ENCODE measurements at places on chromosomes 1 and 21. TPM values are rescaled to one million over a fixed set of nuclear protein-coding genes. Genes with fewer than 3 reads are reported as not detected.

DNA sequence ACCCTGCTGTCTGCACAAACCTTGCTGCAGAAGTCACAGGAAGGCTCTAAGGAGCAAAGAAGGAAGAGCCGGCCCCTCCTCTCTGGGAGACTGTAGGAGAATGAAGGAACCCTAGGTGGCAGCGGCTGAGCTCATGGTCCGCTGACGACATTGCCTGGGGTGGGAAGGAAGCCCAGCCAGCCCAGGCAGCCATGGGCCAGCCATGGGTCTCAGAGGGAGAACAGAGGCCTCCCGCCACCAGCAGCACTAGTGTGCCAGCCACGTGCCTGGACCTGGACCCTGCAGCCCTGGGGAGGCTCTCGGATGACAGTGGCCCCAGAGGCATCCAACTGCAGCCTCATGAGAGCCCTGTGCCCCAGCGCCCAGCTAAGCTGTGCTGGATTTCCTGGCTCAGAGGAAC lies 49.2 kb upstream of the POFUT2 start:
- no peak for DNase-seq

- DNase-seq, result no peak
These were observed 14.1 kb upstream of the TMEM240 start for GRCh38 chr1:1554550-1554925.

DNA sequence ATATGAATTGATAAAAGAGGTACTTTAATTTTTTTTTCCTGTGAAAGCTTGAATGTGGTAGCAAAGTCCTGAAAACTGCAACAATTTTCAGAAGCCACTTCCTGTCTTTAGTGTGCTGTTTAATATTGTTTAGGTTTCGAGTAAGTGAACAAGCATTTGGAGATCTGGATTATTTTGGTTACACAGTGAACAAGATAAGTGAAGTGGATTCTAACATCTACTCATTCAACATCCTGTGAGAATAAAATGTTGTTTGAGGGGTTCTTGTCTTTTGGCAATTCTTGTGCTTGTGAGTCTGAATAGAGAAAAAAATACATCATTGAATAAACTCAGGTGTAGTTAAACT lies 35.2 kb upstream of the PLA2G4A start:
- DNase-seq, result no peak

- no peak for DNase-seq
These were observed 120.3 kb downstream of the TM2D1 start for GRCh38 chr1:61604684-61605083.

GRCh38 chr1:160189649-160190625 lies at the start of gene CASQ1:
CASQ1 (plus strand) TSS chr1:160190575; CDS start chr1:160190752, 177 bp downstream.
- DNase-seq, result no peak

DNA sequence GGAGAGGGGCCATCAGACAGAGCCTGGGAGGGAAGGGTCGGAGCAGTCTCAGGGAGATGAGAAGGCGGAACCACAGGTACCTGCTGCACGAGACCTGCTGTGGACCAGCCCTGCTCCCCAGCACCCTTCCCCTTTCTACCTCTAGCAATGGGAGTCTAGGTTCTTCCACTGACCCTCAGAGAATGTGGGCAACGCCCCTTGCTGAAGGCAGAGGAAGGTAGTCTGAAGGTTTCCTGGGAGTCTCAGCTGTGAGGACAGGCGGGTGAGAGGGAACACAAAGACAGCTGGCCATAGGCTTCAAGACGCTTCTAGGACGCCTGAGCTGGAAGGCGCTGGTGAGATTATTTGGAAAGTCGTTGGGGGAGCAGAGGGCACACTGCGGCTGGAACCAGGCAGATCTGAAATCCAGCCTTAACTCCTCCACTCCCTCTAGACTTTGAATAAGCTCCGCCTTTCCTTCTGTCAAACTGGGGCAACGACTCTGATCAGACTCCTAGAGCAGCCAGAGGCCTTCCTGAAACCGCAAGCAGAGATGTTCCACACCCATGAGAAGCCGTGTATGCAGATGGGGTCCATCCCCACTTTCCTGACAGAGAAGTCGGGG lies 18.1 kb downstream of the SLC45A3 start:
- DNase-seq, result no peak

DNA sequence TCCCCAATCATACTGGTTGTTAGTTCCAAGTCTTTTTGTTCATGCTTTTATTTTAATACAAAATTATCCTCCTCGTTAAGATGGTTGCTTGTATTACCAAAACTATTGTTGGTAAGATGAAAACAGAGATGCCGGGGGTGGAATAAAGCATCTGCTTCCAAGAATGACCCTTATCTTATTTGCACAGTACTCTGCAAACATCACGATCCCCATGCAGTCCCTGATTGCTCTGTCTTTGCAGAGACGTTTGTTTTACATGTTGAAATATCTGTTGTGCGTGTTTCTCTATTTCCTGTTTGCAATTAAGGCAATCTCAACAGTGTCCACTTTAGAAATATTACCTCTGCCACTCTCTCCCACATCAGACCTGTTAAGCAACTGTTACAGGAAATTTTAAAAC lies 141.3 kb upstream of the NCAM2 start:
- no peak for DNase-seq

- no peak for DNase-seq
These were observed 126.2 kb downstream of the CNIH3 start for GRCh38 chr1:224742349-224742748.

GRCh38 chr1:63099188-63099587 lies 223.2 kb upstream of the FOXD3 start:
- no peak for DNase-seq

GRCh38 chr1:22111115-22111514 lies 31.8 kb downstream of the WNT4 start:
- DNase-seq, result no peak

DNA sequence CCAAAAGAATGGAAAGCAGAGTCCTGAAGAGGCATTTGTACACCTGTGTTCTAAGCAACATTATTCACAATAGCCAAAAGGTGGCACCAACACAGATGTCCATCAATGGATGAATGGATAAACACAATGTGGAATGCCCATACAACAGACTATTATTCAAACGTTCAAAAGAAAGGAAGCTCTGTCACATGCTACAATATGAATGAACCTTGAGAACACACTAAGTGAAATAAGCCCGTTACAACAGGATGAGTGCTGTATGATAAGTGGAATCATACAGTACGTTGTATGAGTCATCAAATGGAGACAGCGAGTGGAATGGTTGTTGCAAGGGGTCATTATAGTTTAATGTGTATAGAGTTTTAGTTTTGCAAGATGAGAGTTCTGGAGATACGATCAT lies 80.1 kb downstream of the SH3BGR start:
- peak; percentile 6 for DNase-seq

DNA sequence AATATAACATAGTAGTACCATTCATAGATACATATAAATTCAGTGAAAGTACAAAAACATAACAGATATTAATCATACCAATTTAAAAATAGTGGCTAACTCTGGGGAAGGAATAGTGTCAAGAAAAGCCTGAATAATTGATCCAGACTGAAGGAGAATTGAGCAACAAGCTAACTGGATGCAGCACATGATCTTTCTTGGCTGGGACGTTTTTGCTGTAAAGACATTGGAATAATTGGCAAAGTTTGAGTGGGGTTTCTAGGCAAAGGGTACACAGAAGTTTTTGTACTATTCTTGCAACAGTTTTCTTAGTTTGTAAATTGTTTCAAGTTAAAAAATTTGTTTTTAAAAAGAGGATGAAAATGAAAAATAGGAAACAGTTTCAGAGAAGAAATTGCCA lies 2.6 kb upstream of the SH3GLB1 start:
- no peak for DNase-seq

- DNase-seq, result no peak
These were observed 58.5 kb downstream of the PHACTR4 start for GRCh38 chr1:28428012-28428411.

- no peak for DNase-seq
These were observed 302.8 kb downstream of the MATN1 start for GRCh38 chr1:30420519-30421050.

DNA sequence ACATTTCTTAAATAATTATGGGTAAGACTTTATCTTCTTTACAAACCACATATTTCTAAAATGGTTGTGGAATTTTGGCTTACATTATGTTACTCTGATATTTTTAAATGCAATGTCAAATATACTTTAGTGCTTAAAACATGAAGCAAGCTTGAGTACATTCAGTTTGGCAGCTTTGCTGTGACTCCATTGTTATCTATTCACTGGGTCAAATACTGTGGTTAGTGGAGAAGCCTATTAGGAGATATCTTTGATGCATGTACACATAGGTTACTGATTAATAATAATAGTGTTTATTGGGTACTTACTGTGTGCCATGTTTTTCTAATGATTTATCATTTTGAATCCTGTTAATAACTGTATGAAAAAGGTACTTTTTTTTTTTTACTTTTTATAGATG lies 520.4 kb upstream of the B3GALT2 start:
- no peak for DNase-seq

GRCh38 chr1:24535021-24535424 lies 20.9 kb upstream of the NCMAP start:
- no peak for DNase-seq

GRCh38 chr21:43623588-43623987 lies 35.7 kb downstream of the HSF2BP start:
- DNase-seq, result no peak

GRCh38 chr1:206706806-206707366 lies 22.2 kb downstream of the MAPKAPK2 start:
- no peak for DNase-seq

DNA sequence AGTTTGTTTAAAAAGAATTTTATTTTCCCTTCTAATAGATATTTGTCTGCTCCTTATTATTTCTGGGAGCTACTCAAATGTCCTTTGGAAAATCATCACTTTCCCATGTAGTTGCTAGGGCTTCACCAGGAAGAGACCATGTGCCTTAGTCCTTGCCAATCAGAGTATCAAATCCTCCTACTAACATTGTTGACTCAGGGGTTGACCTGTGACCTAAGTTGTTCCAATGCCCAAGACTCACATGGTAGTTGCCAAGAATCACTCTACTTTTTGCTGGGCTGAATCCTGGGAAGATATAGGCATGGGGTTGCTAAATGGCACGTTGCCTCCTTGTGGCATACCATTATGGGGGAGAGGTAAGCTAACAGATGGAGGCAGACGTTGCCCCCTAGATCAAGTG lies 58.2 kb upstream of the FOXD3 start:
- no peak for DNase-seq

GRCh38 chr1:34212673-34213072 lies 36.0 kb downstream of the C1orf94 start:
- DNase-seq, result no peak

Gene AGL
- 2.3 TPM for polyA plus RNA-seq

Gene TMOD4
- 0.45 TPM for polyA plus RNA-seq

Gene C1orf87
- polyA plus RNA-seq, result not detected

Gene DMRTA2
- polyA plus RNA-seq, result not detected

Gene PUSL1
- 48.3 TPM for polyA plus RNA-seq

Gene LDLRAD1
- polyA plus RNA-seq, result not detected

Gene SPRR2E
- 4.3 TPM for polyA plus RNA-seq

Gene C8A
- not detected for polyA plus RNA-seq

Gene HEYL
- not detected for polyA plus RNA-seq

Gene KCNE1
- polyA plus RNA-seq, result 0.02 TPM
